CD8-positive, alpha-beta T cell (primary cell): ENCODE measurements at places on chromosomes 6 and 20.
A peak's percentile ranks its signal among the peaks of the same experiment; 100 is the strongest.

- DNase-seq = no peak
Measured at GRCh38 chr6:36787210-36787609, 52.0 kb downstream of the CPNE5 start.

DNA sequence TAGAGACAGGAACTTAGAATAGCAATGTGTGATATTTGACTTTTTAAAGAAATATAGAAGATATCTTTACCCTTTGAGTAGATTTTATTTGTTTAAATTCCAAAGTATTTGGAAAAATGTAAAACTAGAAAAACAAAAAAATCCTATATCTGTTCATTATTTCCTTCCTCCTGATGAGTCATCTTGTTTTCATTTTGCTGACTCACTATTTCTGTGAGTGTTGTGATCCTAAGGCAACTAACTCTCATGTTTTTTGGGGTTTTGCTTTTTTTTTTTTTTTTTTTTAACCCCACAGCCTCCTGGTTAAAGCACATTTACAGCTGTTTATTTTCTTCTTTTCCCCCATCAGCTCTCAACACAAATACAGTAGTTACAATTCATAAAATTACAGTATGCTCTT, 37.8 kb upstream of the THEMIS start:
- DNase-seq = peak; percentile 61

DNA sequence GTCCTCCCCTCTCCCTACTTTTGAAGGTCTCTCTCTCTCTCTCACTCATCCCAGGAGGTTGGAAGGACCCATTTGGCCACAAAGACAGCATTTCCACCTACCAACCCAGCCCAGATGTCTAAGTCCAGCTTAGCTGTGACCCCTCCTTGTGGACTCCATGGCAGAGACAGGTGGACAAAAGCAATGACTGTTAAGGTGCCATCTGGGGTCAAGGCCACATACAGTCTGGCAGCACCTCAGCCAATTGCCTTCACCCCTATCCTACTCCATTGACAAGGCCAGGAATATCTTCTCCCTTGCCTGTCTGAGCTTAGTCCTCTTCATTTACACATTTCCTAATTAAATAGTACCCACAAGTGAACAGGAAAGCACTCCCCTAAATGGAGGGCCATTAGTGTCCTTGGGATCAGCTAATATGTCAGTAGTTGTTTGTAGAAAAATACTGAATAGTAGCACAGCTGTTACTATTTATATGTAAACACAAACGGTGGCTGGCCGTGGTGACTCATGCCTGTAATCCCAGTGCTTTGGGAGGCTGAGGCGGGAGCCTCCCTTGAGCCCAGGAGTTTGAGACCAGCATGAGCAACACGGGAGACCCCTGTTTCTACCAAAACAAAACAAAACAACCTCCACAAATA, 28.8 kb downstream of the GCM1 start:
- DNase-seq = no peak

- no peak for DNase-seq
Measured at GRCh38 chr6:17910189-17910588, 77.2 kb downstream of the KIF13A start.

- peak; percentile 55 for DNase-seq
Measured at GRCh38 chr6:150263765-150264404, 104.9 kb upstream of the IYD start.

GRCh38 chr20:5621305-5621704, 128.9 kb upstream of the SHLD1 start:
- no peak for DNase-seq

DNA sequence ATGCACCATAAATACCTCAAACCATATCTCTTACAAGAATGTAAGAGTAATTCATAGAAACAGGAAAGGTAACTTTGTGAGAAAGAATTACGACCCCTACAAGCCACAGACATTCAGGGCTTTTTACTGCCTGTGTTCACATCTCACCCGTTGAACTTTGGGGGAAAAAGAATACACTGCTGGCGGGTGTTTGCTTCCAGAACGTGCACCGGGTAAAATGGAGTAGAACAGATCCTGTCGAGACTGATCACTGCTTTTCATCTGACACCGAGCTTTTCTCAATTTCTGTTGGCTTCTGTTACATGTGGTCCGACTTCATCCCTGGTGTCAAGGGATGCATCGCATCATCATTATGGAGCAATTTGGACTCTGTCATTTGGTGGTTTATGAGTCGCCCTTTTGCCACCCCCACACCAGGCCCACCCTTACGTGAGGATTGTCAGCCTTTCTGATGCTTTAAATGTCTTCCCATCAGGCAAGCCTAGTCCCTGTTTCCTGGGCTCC, 219.2 kb upstream of the ZFP64 start:
- DNase-seq = peak; percentile 55

DNA sequence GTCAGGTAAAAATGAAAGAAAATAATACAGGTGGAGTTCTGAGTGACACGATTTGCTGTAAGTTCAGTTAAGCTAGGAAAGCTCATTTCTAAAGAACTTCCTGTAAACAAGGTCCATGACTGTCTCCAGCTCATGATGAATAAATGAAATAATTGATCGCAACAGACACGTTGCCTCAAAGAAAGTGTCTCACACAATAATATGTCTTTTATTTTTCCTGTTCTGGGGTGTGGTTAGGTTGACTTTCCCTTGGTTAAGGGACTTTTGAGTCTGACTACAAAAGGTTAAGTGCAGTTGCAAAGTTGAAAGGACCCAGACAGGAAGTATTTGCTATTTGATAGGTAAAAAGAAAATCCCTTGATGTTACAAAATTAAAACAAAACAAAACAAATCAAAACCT, 304.2 kb upstream of the PRDM1 start:
- no peak for DNase-seq

GRCh38 chr20:32462900-32463641, 104.9 kb downstream of the ASXL1 start:
- DNase-seq = no peak

GRCh38 chr6:137925141-137925698, 58.2 kb downstream of the TNFAIP3 start:
- no peak for DNase-seq

GRCh38 chr20:21389368-21389767, 8.0 kb downstream of the NKX2-4 start:
- no peak for DNase-seq

DNA sequence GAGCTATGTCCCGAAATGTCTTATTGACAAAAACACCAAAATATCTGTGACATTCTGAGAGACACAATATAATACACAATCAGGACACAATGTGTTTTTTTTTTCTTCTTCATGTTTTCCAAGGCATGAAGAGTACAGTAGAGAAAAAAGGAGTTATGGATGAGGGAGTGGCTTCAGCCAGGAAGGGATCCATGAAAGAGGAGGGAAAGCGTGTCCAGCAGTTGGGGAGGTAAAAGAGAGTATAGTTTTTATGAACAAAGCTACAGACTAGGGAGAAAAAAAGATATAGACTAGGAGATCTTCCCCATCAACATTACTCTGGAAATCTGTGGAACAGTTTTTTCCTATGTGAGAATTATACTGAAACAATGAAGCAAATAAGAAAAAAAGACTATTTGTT, 38.9 kb upstream of the PRIM2 start:
- DNase-seq = no peak

GRCh38 chr6:156859686-156860085, 82.5 kb downstream of the ARID1B start:
- DNase-seq = no peak

DNA sequence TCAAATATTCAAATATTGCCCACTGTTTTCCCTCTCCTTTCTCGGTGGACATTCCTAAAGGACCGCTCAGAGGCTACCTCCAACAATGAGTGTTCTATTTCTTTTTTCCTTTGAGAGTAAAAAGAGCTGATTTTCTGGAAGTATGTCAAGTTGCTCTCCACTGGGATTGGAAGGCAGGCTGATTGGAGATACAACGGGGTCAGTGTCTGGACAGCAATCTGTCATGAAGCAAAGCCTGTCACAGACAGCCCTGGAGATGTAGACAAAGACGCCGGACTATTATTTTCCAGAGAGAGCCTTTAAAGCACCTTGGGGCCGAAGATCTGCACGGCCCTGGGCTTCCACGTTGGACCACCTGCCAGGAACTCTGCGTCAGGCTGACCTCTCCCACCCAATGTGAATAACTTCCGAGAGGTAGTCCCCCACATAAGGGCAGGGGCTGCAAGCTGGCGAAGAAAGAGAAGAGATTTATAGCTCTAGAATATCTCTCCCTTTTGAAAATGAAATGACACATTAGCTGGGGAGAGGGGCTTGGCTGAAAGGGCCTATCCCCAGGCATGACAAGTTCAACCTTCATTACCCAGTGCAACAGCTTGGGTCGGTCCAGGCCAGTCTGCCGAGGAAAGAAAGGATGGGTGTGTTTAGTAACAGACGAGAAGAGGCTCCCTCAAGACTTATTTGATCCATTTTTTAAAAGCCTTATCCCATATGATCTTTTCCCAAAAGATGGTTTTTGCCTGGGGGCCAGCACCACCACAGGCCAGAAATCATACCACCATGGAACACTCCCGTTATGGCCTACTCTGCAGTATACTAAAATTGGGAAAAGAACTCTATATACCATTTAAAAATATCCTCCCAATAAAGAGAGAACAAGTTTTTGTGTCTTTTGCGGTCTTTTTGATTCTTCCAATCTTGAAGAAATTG, 131.1 kb downstream of the OLIG3 start:
- DNase-seq = no peak

DNA sequence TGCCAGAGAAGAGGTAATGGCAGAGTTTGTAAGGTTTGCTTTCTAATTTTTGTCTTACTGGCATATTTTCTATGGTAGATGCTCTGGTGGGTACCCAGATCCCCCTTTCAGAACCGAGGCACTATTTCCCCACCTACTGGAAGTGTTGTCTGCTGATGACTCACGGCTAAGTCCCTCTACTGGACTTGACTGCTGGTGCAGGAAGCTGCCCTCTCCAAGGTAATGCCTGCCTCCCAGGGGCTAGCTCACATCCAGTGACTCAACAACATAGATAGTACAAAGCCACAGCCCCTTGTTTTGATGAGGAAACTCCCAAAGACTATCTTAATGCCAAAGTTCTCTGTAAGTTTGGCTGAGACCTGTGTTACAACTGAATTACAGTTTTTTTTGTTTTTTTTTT, 285.4 kb upstream of the FLRT3 start:
- no peak for DNase-seq

DNA sequence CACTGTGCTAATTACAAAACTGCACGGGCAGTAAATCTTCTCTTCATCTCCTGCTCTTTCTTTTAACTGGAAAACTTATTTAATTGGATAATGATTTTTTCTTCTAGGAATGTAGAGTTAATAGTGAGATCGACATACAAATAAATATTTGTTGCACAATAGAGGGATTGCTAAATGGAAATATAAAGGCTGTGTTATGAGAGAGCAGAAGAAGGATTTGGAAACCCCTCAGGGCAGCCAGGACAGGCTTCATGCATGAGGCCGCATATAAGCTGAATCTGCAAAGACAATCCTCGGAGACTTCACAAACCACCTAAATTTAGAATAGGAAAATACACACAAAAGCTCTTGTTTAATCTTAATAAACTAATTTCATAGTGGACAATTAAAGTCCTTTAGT, 2.9 kb upstream of the TAAR1 start:
- DNase-seq = no peak

GRCh38 chr6:119346936-119347335, 2.6 kb downstream of the MAN1A1 start:
- DNase-seq = no peak

GRCh38 chr6:50962213-50962759, 143.6 kb downstream of the TFAP2B start:
- DNase-seq = no peak

DNA sequence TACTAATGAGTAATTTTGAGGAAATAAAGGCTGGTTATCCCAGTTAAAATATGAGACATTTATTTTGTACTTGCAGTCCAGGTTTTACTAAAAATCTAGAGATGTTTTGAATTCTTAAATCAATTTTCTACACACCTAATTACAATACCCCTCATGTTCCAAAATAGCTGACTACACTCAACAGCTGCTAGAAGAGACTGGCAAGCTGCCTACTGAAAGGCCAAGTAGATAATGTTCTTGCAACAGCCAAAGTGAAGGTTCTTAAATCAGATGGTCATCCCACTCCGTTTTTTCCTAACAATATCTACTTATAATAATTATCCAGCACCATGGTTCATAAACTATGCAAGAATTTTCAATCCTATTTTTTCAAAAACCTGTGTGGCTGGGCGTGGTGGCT, 69.0 kb downstream of the DTNBP1 start:
- DNase-seq = no peak

DNA sequence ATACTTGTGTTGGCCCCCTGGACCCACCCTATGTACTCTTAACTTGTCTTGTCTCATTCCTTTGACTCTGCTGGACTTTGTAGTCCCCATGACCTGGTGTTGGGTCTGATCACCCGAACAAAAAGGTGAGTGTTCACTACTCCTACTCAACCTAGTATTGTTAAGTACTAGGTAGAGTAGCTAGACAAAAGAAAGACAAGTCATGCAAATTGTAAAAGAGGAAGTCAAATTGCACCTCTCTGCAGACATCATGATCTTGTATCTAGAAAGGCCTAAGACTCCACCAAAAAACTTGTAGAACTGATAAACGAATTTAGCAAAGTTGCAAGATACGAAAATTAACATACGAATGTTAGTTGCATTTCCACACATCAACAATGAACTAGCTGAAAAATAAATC, 35.7 kb upstream of the ZNF391 start:
- DNase-seq = no peak

DNA sequence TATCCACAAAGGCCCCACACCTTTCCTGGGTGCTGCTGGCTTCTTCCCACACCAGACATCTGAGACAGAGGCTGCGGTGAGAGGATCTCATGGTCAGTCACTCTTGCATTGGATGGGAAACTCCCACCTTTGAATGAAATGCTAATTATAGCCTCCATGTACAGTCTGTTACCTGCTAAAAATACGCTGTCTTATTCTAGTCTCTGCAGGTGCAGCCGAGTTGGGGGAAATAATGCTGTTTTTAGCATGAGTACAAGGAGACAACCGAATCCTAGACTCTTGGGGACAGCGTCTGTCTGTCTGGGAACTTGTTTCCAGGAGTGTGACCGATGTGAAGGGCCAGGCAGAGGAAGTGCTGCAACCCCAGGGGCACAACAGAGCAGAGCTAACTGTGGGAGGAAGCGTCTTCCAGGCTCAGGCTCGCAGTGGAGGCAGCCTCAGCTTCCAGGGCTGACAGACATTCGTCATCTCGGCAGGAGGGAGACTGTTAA, 286.2 kb downstream of the PREX1 start:
- no peak for DNase-seq

GRCh38 chr20:22680031-22680740, 95.8 kb upstream of the FOXA2 start:
- no peak for DNase-seq
